NCI-H1436 (cell line): ENCODE measurements at places on chromosomes 16 and 17.
A peak's percentile ranks its signal among the peaks of the same experiment; 100 is the strongest.

GRCh38 chr16:20393801-20394577, 10.5 kb downstream of the PDILT start:
- no peak for DNase-seq

GRCh38 chr16:27539120-27539519, 10.6 kb downstream of the GTF3C1 start:
- DNase-seq: no peak

DNA sequence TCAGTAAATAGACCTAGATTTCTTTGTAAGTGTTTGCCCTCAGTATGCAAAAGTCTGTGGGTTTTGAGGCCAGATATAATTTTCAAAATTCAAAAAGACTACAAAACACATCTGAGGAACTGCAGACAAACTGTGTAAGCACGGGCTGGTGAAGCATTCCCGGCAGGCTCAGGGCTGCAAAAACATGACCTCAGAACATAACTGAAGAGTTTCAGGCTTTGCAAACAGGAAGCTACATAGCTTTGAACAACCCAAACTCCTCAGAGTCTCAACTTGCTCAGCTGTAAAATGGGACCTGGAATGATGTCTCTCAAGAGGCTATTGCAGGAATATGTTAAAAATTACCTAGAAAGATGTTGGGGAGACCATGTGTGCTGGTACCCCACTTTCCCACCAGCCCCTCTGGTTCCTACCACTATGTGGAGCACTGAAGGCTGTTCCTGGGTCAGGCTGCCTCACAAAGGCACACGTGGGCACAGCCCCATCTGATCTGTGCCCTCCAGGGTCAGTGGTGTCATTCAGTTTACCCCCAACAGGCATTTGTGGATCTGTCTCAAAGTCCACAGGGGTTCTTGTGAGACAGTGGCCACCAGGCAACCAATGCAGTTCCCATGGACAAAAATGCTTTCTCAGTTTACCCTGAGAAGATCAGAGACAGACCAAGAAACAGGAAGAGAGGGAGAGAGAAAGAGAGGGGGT, 72.9 kb downstream of the CREBBP start:
- no peak for DNase-seq

GRCh38 chr16:27108826-27109665, 42.3 kb downstream of the C16orf82 start:
- DNase-seq: no peak

GRCh38 chr17:50660042-50660886, 25.6 kb downstream of the ABCC3 start:
- DNase-seq: no peak

GRCh38 chr17:55383771-55384642, 37.6 kb downstream of the MMD start:
- no peak for DNase-seq

DNA sequence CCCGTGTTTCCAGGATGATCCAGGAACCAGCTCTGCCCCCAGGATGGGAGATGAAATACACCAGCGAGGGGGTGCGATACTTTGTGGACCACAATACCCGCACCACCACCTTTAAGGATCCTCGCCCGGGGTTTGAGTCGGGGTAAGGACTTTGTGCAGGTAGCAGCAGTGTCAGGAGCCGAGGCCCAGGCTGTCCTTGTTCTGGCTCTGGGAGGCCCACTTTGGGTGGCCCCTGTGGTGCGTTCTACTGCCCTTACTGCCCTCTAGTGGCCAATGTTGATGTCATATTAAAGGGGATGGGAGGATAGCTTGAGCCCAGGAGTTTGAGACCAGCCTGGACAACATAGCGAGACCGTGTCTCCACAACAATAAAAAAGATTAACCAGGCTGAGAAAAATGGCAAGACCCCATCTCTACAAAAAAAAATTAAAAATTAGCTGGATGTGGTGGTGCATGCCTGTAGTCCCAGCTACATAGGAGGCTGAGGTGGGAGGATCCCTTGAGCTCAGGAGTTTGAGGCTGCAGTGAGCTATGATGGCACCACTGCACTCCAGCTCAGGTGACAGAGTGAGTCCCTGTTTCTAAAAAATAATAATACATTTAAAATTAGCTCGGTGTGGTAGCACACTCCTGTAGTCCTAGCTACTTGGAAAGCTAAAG, 20.9 kb upstream of the CLEC18A start:
- peak; percentile 51 for DNase-seq

GRCh38 chr17:58345500-58345899, 6.5 kb downstream of the SUPT4H1 start:
- DNase-seq: no peak

- DNase-seq: no peak
Observed at GRCh38 chr17:31155208-31155810, 60.5 kb downstream of the NF1 start.

DNA sequence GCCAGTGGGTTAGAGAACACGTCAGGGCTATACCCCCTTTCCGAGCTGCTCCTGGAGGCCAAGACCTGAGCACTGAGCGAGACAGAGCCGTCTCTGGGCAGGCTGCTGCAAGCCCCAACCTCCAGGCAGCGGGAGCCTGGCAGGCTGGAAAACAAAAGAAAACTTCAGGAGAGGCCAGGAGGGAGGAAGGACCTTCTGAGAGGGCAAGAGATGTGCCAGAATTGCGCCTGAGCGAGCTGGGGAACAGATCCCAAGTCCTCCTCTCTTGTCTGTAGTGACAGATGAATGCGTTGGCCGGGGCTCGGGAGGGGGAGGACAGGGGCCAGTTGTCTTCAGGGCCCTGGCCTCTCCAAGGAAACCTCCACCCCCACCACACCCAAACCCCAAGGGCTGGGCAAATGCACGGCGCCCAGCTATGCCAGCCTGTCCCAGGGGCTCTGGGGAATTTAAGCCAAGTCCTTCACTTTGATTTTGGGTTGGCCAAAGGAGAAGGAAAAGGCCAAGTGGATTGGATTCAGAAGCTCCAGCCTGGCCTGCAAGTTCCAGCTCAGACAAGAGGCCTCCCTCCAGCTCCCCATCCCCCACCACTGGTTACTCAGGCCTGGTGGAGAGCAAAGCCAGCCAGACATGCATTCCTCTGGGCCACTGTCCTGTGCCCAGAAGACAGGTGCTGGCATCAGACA, 18.1 kb downstream of the SDK2 start:
- DNase-seq: no peak

DNA sequence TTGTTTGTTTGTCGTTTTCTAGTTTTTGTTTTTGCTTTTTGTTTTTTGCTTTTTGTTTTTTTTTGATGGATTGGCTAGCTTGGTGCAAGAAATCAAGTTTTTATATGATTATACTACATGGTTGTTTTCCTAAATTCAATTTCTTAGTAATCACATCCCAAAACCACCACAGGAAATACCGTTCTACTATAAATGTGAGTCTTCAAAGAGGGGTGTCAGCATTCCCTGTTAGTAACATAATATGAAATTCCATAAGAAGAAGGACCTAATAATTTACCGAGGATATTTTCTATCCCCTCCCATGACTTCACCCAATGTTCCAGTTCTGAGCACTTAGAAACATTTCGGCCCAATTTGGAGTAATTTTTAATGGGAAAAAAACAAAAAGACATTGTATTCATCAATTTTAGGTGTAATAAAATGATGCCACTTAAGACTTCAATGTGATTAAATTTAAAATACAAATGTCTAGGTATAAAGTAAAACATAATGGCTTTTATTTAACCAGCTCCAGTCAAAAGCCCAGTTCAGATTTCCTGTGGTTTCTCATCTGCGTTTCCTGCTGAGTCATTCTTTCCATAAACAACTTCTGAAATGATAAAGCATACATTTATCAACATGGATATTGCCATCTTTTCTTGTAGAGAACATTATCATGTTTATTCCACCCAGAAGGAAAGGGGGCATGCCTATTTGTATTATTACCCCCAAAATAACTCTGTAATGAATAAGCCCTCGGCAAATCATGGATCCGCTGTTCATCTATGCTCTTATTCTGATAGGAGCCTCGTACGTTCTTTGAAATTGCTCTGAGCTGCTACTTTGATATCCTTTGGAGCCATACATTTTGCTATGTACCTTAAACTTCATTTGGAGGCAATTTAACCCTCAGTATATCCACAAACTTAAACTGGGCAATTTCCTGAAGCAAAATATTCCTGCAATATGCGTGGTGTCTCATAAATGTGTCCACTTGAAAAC, 28.1 kb downstream of the HSBP1 start:
- peak; percentile 7 for DNase-seq
